Germinal center (tissue), 1 donor: ENCODE measurements at places on chromosomes 7 and 10.

DNA sequence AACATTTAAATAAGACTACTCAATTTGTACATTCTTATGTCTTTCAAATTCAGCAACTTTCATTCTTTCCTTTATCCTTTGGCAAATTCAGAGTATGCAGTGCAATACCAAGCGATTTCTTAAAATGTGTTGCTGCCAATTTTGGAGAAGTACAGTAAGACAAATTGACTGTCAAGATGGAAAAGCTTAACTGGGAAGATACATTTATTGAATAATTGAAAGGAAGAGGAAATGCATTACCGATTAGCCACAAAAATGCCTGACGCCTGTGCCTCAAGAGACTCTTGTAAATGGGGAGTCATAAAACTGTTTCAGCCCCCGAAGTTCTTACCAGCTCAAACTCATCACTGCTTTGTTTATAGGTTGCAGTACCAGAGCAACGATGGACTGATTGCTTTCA, 373.3 kb upstream of the GALNT17 start:
- no peak for DNase-seq

- DNase-seq: no peak
Observed at GRCh38 chr7:22181663-22182062, 175.3 kb downstream of the RAPGEF5 start.

DNA sequence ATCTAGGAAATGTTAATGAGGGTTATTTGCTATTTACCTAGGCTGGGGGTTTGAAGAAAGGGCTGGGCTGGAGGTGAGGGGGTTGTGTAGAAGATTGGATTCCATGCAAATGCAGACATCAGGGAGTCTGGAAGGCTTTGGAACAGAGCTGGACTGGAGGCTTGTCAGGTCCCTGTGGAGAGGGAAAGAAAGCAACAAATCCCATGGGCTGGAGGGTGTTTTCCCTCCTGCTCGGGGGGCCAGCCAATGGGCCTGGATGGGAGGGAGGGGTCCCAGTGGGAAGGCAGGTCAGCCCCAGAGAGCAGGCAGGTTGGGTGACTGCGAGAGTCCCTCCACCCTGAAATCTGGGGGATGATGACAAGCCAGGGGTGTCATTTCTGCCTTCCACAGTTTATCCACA, 431.8 kb downstream of the RPS24 start:
- DNase-seq: no peak

GRCh38 chr7:158556721-158557440, 30.7 kb downstream of the PTPRN2 start:
- no peak for DNase-seq

- no peak for DNase-seq
Observed at GRCh38 chr7:36487756-36488336, 98.2 kb downstream of the ANLN start.

- DNase-seq: no peak
Observed at GRCh38 chr7:633381-634018, 93.0 kb upstream of the DNAAF5 start.

GRCh38 chr7:22587322-22587721, 87.3 kb upstream of the STEAP1B start:
- DNase-seq: peak; percentile 20

- DNase-seq: no peak
Observed at GRCh38 chr10:98374217-98374985, 40.6 kb downstream of the PYROXD2 start.

- DNase-seq: no peak
Observed at GRCh38 chr10:10819206-10819856, 198.3 kb upstream of the CELF2 start.

DNA sequence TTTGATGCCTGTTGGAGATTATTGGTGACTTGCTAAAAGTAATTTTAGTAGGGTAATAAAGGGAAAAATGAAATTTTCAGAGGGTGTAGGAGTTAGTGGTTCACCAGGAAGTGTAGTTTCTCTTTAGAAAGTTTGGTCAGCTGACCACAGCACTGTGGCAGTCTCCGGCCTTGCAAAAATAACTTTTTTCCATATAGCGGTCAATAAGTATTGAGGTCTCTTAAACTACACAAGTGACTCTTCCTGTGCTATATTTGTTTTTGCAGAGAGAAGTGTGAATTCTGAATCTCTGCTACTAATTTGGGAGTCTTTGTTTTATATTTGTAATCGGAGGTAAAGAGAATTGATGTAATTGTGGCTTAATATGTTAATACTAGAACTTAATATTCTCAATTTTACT, 24.3 kb downstream of the PTPN12 start:
- no peak for DNase-seq

GRCh38 chr7:151590850-151591771, 71.4 kb upstream of the RHEB start:
- no peak for DNase-seq

GRCh38 chr7:123054357-123055133, 59.0 kb upstream of the TAS2R16 start:
- no peak for DNase-seq

- no peak for DNase-seq
Observed at GRCh38 chr7:137937202-137937560, 64.7 kb downstream of the CREB3L2 start.

GRCh38 chr10:69287181-69287580, 8.9 kb downstream of the HK1 start:
- no peak for DNase-seq

DNA sequence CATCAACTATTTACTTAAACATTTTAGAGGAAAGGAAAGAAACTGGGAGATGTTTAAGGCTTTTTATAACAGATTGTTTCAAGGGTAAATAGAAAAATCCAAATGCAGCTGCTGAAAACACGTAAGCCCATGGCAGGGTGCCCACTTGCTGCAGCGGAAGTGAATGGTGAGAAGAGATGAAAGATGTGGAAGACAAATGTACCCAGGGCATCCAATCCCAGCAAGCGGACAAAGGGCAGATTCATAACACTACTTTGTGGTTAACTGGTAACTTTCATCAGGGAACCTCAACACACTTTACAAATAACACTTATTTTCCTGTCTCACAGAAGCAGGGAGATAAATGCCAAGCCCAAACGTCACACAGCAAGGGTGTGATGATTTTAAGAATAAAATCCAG, 358.4 kb downstream of the KCNMA1 start:
- DNase-seq: no peak

DNA sequence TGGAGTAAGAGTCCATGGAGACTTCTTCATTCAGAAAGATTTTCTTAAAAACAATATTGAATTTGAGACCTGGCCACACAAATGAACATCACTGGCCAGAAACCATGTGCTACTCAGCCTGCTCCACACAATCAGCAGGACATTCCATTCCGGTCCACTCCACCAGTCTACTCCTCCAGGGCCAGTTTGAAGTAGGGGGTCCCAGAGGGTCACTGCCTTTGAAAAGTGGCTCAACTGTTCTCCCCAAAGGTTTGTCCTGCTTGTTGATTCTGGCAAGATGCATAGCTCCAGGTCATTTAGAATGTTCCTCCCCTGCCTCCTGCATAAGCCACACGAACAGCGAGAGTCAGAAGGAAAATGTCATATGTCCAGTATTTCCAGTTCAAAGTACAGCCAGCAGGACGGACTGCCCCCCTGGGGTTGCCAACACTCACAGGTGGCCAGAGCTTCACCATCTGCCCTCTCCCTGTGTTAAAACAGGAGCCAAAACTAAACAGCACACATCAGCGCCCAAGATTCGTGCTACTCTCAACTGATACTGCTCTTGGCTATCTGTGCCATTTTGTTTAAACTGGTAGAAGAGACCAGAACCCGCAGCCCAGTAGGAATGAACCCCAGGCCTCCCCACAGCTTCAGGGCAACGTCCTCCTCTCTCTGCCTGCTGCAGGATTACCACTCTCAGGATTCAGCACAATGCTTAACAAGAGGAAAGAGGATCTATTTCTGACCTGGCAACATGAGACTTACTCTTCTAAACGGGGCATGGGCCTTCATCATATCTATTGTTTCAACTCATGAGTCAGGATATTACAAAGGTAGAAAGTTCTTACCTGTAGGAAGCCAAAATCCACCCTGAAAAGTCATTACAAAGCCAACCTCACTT, 11.3 kb downstream of the GRB10 start:
- DNase-seq: no peak
